ENCODE measurements at places on chromosomes 7 and 10.

- no peak for DNase-seq
These were observed 51.8 kb upstream of the SPOCK2 start for GRCh38 chr10:72140174-72140573.

- DNase-seq = no peak
These were observed 145.6 kb upstream of the SEMA3C start for GRCh38 chr7:81064426-81064825.

- DNase-seq = no peak
These were observed 48.6 kb upstream of the ADO start for GRCh38 chr10:62755662-62756653.

- no peak for DNase-seq
These were observed 692 bp downstream of the NEURL1 start for GRCh38 chr10:103493916-103494877.

GRCh38 chr10:70376436-70377378, 5.7 kb downstream of the LRRC20 start:
- DNase-seq = no peak

- DNase-seq = no peak
These were observed 36.0 kb downstream of the CLIP2 start for GRCh38 chr7:74325210-74325565.

GRCh38 chr10:4217653-4218052, 432.6 kb upstream of the KLF6 start:
- no peak for DNase-seq

DNA sequence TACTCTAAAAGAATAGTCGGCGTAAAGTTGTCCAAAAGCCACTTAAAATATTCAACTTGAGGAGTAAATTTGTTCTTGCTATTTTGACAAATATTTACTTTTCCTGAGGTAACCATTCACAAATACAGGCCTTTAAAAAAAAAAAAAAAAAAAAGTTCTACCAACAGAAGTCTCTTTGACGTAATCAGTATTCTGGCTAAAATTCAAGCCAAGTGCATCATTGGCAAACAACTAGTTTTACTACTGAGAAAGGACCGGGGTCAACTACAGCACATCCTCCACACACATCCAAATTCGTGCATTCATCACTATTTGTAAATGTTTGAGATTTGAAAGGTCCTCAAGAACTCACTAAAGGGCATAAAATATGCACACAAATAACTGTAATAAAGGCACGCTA, 2.0 kb downstream of the OAT start:
- DNase-seq = peak; percentile 55

- DNase-seq = no peak
These were observed 761.9 kb downstream of the MAGI2 start for GRCh38 chr7:78691584-78691983.

DNA sequence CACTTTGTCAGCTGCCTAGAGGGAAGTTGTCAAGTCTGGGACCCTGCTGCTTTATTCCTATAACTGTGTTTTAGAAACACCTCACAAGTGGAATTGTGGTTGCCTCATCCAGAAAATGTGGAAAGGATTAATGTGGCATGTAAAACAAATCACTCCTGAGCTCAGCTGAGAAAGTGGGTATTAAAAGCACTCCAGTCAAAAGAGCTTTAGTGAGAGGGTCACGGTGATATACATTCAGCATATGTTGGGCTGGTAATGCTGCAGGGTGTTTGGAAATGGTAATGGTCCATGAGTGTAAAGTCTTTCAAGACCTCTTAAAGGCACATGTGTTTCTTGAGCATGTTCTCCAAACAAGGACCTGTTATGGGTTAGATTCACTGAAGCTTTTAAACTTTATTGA, 318.2 kb upstream of the MEOX2 start:
- DNase-seq = no peak

GRCh38 chr10:116715839-116716377, 26.5 kb downstream of the HSPA12A start:
- no peak for DNase-seq

DNA sequence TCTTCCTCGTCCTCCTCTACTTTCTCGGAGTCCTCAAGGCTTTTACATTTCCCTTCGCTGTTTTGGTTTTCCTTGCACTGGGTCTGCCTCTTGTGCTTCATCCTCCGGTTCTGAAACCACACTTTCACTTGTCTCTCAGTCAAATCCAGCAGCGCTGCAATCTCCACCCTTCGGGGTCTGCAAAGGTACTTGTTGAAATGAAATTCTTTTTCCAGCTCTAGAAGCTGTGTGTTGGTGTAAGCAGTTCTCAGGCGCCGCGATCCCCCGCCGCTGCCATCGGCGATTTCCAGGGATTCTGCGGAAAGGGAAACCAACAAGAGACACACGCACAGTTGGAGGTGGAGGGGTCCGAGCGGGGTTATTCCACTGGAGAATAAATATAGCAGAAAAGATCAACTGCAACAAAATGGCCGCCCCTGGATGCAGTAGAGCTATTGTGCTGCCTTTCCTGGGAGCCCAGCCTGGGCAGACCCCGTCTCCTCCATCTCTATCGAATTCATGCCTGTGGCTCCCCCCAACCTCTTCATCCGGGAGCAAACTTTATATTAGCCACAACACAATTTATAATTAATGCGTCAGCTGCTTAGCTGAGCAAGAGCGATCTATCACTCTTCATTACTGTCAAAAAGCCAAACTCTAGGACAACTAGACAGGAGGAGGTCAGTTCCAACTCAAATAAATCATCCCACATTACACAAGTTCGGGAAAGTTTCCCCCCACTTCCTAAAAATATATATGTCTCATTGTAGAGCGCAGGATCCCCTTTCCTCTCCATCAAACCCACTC, 1.1 kb downstream of the HOXA2 start:
- no peak for DNase-seq

- no peak for DNase-seq
These were observed 382.4 kb downstream of the SORCS3 start for GRCh38 chr10:105023211-105024111.

DNA sequence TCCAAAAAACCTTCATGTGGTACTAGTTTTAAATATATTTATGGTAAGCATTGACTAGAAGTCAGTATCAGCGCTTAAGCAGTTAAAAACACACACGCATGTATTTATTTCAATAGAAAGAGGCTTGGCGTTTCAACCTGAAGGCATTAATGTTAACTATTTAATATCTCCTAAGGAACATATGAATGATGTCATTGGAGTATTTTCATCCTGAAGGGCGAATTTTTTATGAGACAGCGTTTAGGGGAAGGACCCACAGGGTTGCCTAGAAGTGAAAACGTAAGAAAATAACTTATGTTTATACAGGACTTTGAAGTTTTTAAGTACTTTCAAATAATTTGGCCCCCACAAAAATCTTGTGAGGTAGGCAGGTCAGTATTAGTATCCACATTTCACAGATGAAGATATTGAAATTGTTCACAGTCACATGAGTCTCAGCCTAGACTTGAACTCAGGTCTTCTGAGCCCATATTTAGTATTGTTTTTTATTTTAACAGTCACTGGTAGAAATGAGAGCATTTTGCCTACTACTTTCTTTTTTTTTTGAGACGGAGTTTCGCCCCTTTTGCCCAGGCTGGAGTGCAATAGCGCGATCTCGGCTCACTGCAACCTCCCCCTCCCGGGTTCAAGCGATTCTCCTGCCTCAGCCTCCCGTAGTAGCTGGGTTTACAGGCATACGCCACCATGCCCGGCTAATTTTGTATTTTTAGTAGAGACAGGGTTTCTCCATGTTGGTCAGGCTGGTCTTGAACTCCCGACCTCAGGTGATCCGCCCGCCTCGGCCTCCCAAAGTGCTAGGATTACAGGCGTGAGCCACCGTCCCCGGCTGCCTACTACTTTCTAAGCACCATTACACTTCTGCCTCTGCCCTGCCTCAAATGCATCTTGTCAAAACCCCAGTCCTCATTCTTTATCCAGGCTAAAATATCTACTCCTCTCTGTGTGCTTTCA, 1.8 kb downstream of the SLK start:
- DNase-seq = no peak

DNA sequence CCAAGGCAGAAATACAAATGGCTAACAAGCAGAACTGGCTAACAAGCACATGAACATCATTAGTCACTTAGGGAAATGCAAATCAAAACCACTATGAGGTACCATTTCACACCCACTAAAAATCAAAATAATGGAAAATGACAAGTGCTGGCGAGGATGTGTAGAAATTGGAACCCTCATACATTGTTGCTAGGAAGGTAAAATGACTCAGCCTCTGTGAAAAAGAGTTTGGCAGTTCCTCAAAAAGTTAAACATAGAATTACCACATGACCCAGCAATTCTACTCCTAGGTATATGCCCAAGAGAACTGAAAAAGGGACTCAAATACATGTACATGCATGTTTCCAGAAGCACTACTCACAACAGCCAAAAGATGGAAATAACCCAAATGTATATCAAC, 52.8 kb upstream of the ANAPC16 start:
- no peak for DNase-seq

- no peak for DNase-seq
These were observed 476.8 kb upstream of the ADARB2 start for GRCh38 chr10:2214092-2214491.

DNA sequence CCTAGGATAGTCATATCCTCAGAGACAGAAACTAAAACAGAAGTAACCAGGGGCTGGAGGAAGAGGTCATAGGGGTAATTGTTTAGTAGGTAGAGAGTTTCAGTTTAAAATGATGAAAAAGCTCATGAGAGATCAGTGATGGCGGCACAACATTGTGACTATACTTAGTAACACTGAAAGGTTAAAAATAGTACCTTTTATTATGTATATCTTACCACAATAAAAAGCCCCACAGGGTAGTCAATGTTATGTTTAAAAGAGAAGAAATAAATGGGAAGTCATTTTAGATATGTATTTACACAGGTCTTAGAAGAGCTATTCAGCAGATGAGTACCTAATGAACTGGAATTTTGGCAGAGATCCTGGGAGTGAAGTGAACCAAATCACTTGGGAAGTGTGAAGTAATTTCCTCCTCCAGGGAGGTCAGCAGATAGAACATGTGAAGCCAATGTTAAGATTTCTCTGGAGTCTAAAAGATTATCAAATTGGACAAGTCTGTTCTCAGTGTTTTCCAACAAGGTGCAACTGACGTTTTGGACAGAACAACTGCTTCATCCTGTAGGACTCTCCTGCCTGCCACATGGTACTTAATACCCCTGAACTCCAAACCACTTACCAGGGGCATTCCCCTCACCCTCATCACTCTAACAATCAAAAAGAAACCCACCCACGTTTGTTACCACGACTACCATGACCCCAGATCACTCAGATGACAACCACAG, 6.4 kb downstream of the CDCA7L start:
- DNase-seq = peak; percentile 8

GRCh38 chr7:132639983-132640382, 63.7 kb upstream of the PLXNA4 start:
- DNase-seq = no peak

- no peak for DNase-seq
These were observed 49.0 kb downstream of the PIP4K2A start for GRCh38 chr10:22665329-22665728.

DNA sequence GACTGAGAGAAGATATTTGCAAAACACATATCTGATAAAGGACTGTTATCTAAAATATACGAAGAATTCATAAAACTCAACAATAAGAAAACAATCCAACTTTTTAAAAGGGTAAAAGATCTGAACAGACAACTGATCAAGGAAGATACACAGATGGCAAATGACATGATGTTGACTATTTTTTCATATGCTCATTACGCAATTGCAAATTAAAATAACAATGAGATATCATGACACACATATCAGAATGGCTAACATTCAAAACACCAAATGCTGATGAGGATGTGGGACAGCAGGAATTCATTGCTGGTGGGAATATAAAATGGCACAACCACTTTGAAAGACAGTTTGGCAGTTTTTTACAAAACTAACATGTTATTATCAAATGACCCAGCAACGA, 8.9 kb downstream of the DENND11 start:
- DNase-seq = no peak

- DNase-seq = no peak
These were observed 69.5 kb upstream of the VOPP1 start for GRCh38 chr7:55641811-55642210.
